Occipital lobe (tissue), 3 donors: ENCODE measurements at places on chromosomes 7 and 10. TPM values are rescaled to one million over a fixed set of nuclear protein-coding genes. Genes with fewer than 3 reads are reported as not detected.

Gene CACNB2
- total RNA-seq = 25.7 TPM

Gene METTL27
- total RNA-seq = 0.78 TPM

Gene NOLC1
- 32.4 TPM for total RNA-seq

Gene C7orf57
- 0.78 TPM for total RNA-seq

Gene SH2B2
- total RNA-seq = 11.9 TPM

Gene NKX1-2
- total RNA-seq = 0.47 TPM

Gene ZNF488
- 1.9 TPM for total RNA-seq

Gene HOXA3
- total RNA-seq = not detected

Gene MOGAT3
- not detected for total RNA-seq

Gene GAD2
- total RNA-seq = 9.7 TPM

Gene ADARB2
- 4.8 TPM for total RNA-seq

Gene CFAP70
- total RNA-seq = 0.62 TPM

Gene GSTO1
- 26.4 TPM for total RNA-seq

Gene C10orf105
- total RNA-seq = under 0.01 TPM

Gene BICC1
- 7.6 TPM for total RNA-seq

Gene C10orf67
- total RNA-seq = 0.16 TPM

Gene RPA3
- 12.9 TPM for total RNA-seq

Gene BTBD16
- not detected for total RNA-seq

Gene NPFFR1
- total RNA-seq = 0.31 TPM

Gene IDI2
- total RNA-seq = not detected

Gene WDFY4
- 0.94 TPM for total RNA-seq

Gene KLF14
- total RNA-seq = not detected

Gene NPTX2
- total RNA-seq = 5.8 TPM

Gene EPHA1
- total RNA-seq = not detected

Gene FXYD4
- not detected for total RNA-seq

Gene GIMAP6
- 5.5 TPM for total RNA-seq
